ENCODE measurements at places on chromosomes 6 and 20.

DNA sequence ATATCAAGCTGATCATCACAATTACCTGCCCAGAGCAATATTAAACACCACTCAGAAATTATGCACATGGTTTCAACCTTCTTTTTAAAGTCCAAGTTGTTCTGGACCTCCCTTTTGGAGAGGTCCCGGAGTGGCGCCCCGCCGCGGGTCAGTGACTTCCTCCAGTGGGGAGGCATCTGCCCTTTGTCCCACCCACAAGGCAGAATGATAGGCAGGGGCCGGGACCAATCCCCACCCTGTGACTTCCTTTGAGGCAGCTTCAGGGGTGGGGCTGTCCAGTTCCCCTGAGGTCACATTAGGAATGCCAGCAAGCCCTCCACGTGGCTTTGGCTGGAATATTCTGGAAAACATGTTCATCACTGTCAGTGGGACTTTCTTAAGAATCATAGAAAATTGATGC is 207.0 kb downstream of the ANKRD60 start:
- DNase-seq, result no peak

GRCh38 chr6:116277124-116277523 is 2.6 kb downstream of the TSPYL1 start:
- DNase-seq, result no peak

DNA sequence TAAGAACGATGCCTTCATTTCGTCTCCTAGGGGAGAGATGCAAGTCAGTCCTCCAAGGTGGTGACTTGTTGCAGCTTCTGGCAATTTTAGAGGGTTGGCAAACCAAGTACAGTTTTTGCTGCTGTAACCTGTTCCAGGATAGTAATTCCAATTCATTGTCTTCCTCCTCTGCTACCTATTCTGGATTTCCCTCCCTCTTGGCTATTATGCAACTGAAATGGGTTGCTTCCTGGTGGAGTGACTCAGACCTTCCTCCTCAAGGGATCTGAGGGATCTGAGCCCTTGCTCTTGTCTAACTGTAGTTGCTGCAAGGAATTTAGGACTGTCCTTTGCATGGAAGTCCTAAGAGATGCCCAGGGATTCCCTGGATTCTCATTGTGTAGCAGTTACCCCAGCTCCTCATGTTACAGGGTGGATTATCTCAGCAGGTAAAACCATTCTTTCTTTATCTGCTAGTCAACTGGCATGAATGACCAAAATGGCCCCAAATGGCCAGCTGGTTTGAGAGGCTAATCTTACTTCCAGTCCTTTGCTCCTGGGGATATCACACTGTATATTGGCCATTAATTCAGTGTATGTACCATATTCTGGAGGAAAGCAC is 17.6 kb upstream of the ELMO2 start:
- DNase-seq, result no peak

- DNase-seq, result no peak
Observed at GRCh38 chr6:26156850-26157250, 69.6 kb downstream of the HFE start.

DNA sequence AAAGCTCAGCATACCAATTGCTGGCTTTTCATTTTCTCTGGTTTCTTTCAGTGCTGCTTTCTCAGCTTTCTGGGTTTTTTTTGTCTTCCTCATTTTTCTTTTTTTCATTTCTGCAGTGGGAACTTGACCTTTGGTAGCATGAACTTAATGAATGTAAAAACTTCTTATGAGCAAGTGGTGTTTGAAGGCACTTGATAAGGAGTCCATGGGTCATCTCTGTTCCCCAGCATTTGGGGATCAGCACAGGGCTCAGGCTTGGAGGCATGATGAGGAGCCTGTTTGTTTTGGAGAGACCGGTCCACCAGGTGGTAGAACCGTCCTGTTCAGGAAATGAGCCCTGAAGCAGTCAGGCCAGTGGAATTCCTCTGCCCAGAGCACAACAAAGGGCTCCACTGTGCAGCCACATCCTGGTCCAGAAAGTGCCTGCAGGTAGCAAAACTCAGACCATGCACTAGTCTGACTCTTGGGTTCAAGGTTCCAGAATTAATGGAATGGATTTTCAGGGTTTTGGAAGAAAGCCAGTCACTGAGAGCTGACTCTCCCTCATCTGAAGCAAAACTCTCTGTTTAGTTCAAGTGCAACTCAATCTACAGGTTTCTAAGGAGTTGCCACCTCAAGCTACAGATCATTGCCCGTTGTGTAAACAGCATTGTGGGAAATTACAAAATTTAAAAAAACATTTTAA is 52.3 kb upstream of the ADGRF1 start:
- DNase-seq, result no peak

GRCh38 chr20:48349656-48350055 is 478.1 kb downstream of the PREX1 start:
- DNase-seq, result no peak

GRCh38 chr20:2204021-2204420 is 91.8 kb upstream of the TGM3 start:
- DNase-seq, result no peak

GRCh38 chr6:87151781-87152525 is 3.4 kb upstream of the ZNF292 start:
- no peak for DNase-seq

- no peak for DNase-seq
Observed at GRCh38 chr6:157811476-157812173, 11.4 kb upstream of the SNX9 start.
